Activated T-cell treated with anti-CD3 and anti-CD28 coated beads, Interleukin-2, amount 50 U/mL, for 48 hours (primary cell): ENCODE measurements at places on chromosomes 3 and 15.
A peak's percentile ranks its signal among the peaks of the same experiment; 100 is the strongest.

DNA sequence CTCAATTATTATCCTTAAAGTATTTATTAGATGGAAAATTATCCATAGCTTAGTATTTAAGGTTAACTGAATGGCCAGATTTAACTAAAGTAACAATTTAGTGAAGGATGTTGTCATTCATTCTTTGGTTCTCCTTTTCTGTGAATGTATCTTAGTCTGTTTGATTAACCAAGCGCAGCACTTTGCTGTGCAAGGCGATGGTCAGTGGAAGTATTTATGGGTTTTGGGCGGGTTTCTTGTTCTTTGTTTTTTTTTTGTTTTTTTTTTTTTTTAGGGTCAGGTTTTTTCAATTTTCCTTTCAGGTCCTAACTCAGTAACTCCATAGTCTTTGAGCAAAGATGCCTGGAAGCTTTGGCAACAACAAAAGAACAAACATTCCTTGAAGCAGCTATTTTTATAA lies 328.8 kb downstream of the PTPRG start:
- DNase-seq, result no peak

DNA sequence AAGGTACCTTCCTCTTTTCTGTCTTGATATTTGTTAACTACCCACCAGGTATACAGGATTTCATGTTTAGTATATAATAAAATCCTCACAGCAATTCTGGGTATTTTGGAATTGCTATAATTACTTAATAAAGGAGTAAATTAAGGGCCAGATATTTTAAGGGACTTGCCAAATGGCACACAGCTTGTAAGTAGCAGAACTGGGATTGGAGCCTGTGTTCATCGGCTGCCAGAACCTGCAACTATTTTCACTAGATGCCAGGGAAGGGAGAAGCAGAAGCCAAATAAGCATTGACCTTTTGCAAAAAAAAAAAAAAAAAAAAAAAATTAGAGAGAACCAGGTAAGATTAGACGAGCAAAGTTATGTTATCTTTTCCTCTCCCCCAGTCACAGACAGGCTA lies 683.3 kb upstream of the CADM2 start:
- DNase-seq, result no peak

GRCh38 chr3:53821631-53822121 lies 24.5 kb downstream of the CHDH start:
- DNase-seq, result no peak

DNA sequence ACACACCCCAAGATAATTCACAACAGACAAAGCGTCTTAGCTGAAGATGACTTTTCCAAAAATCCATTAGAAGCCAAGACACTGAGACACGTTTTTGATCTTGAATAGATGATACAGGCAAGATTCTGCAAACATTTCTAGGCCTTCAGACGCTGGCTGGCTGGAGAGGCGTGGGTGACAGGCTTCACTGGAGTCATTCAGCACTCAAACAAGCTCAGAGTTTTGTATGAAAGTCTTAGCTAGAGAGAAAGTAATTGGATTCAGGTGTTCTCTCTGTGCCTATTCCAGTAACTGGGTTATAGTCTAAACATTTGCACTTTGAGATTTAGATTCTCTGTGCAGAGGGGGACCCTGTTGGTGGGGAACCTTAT lies 147.7 kb upstream of the BHLHE40 start:
- DNase-seq, result peak; percentile 61

DNA sequence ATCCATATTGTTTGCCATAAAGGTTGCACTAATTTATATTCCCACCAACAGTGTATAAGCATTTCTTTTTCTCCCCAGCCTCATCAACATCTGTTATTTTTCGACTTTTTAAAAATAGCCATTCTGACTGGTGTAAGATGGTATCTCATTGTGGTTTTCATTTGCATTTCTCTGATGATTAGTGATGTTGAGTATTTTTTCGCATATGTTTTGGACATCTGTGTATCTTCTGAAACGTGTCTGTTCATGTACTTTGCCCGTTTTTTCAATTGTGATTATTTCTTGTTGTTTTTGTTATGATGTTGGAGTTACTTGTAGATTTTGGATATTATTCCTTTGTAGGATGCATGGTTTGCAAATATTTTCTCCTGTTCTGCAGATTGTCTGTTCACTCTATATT lies 46.5 kb downstream of the TP63 start:
- no peak for DNase-seq
